ENCODE measurements at places on chromosomes 3 and 15.

DNA sequence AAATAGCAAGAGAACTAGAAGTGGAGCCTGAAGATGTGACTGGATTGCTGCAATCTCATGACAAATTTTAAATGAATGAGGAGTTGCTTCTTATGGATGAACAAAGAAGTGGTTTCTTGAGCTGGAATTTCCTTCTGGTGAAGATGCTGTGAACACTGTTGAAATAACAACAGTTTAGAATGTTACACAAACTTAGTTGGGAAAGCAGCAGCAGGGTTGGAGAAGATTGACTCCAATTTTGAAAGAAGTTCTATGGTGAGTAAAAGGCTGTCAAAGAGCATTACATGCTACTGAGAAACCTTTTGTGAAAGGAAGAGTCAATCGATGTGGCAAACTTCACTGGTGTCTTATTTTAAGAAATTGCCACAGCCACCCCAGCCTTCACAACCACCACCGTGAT, 220.9 kb upstream of the LRRFIP2 start:
- DNase-seq: no peak

- no peak for DNase-seq
These were observed 27.2 kb upstream of the WDR5B start for GRCh38 chr3:122443090-122443489.

- peak; percentile 9 for DNase-seq
These were observed 116.2 kb downstream of the MFSD1 start for GRCh38 chr3:158918008-158918407.

DNA sequence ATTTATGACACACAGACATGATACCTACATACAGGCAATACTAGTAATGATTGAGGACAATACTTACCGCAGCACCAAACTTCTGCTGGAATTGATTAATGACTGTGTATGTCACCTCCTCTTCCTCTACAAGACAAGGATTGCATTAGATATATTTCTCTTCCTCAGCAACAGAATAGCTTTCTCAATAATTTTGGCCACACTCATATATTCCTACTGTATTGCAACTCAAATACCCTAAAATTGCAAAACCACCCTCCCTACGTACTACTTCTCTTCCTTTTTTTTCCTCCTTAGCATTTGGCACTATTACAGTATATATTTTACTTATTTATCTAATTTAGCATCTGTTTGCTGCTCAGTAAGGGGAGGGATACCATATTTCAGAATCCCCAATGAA, 14.8 kb downstream of the EXD1 start:
- no peak for DNase-seq

DNA sequence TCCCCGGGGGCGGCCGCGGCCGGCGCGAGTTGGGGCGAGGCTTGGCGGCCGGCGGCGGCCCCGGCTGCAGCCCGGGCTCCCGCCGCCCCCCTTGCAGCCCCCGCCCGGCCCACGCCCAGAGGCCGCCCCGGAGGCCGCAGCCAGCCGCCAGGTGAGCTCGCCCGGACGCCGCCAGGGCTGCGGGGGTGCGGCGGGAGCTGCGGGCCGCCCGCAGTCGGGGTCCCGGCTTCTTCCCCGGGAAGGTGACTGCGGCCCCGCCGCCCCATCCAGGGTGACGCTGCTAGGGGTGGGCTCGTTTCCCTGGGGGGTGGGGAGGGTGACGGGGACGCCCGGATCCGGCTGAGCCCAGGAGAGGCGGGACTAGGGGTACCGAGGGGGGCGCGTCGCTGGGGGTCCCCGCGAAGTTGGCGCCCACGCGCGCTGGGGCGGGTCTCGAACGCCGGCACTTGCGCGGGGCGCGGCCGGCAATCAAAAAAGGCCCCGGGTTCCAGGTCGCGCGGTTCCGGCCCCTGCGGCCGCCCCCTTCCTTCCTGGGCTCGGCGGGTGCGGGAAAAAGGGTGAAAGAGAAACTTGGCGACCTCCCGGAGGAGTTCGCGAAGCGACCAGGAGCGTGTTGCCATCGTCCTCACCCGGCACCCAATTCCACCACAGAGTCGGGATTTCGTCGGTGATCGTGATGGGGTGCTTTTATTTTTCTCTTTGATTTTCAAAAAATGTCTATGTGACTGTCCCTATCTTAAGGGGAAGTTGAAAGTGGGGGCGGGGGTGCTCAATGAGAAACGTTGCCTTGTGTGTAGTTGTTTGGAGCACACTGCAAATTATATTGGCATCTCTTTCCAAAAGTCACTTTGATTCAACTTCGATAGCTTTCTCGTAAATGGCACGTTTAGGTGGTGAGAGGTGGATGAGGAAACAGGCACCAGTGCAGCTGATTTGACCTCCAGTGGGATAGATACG, 619 bp downstream of the ATXN7 start:
- peak; percentile 28 for DNase-seq

GRCh38 chr3:81743096-81744025, 18.1 kb downstream of the GBE1 start:
- no peak for DNase-seq

- DNase-seq: no peak
These were observed 319.0 kb downstream of the MECOM start for GRCh38 chr3:169344465-169344864.

- no peak for DNase-seq
These were observed 1227.8 kb downstream of the ZPLD1 start for GRCh38 chr3:103662591-103662990.

DNA sequence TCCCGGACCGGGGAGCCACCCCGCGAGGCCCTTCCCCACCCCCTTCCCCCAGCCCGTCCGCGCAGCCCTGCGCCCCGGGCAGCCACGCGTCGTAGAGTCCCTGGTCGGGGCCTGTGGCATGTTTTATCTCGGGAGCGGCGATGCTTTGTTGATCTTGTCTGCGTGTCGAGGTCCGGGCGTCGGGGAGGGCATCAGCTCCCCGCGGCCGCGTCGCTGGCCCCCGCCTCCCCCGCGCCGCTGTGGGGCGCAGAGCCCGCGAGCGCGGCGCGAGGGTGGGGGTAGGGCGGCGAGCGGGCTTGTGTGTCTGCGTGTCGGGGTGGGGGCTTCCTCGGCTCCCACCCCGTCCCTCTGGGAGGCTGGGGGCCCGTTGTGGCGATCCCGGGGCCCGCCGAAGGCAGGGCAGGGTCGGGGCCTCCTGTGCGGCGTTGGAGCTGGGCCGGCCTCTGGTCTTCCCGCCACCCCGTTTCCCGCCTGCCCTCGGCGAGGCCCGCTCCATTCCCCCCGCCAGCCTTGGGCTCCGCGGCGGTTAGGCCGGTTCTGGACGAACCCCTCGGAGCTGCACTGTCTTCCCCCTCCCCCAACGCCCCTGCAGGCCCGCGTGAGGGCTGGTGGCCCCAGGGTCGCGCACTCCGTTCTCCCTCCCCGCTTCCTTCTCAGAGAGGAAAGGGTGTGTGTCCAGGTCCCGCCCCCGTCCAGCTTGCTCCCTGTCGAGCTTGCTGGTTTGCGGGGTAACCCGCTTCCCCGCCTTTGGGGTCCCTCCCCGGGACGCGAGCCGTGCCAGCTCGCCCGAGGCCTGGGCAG, 695 bp downstream of the GMPS start:
- DNase-seq: peak; percentile 51

DNA sequence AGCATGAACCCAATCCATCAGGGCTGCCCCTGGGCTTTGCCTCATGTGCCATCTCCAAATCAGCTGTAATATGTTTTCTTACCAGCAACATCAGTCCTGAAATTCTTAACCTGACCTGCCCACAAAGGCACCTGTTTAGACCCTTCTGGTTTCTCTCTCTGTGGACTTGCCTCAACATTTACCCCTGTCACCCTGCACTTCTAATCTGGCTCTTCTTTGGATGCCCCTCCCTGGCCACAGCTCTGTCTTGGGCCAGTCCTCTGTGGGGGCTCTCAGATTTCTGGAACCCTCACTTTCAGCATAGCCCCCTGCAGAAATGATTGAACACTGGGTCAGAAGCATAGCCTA, 168.7 kb upstream of the STAC start:
- no peak for DNase-seq

GRCh38 chr3:44326019-44326418, 12.5 kb upstream of the TCAIM start:
- DNase-seq: no peak

DNA sequence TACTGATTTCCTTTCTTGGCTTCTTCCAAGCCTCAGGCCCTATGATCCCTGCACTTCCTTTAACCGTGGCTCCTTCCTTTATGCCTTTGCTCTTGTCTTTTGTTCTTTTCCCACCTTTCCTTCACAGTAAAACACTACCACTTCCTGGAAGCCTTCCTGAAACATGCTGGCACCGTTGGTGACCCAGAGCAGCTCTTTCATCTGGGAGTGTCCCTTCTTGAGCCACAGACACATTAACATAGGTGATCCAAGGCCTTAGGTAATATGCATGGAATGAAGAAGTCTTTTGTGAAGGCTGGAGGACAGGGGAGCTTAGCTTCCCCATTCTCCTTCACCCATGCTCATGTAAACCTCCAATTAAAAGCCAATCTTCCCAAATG, 39.4 kb downstream of the AMOTL2 start:
- no peak for DNase-seq

- DNase-seq: no peak
These were observed 423 bp downstream of the CHAC1 start for GRCh38 chr15:40953713-40954074.

- no peak for DNase-seq
These were observed 17.8 kb downstream of the CDV3 start for GRCh38 chr3:133591271-133591742.

DNA sequence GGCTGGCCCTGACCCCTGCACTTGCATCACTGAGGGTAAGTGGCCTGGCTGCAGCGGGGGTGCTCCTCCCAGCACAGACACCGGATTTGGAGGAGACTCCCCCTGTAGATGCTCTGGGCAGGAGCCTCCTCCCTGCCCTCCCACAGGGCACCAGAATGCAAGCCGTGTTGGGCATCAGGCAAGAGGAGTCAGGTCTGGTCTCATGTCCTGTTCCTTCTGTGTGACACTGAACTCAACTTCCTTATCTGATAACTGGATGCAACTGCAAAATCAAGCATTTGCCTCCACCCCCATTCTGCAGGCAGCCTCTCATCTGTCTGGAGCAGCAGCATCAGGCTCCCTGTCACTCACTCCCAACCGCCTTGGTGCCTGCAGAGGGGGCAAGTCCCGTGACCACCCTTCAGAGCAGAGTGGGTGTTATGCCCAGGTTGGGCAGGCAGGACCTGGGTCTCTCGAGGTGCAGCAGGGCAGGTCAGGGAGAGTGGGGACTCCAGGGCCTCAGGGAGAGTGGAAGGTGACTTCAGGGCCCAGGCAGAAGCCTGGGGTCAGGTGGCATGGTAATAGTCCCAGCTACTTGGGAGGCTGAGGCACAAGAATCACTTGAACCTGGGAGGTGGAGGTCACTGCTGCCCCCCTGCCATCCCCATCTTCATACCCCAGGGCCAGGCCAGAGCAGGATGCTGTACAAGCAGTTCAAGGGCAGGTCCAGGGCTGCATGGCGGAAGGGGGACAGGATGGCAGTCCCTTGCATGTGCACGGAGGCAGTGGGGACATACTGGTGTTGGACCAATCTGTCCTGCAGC, 10.5 kb upstream of the RPL29 start:
- no peak for DNase-seq

DNA sequence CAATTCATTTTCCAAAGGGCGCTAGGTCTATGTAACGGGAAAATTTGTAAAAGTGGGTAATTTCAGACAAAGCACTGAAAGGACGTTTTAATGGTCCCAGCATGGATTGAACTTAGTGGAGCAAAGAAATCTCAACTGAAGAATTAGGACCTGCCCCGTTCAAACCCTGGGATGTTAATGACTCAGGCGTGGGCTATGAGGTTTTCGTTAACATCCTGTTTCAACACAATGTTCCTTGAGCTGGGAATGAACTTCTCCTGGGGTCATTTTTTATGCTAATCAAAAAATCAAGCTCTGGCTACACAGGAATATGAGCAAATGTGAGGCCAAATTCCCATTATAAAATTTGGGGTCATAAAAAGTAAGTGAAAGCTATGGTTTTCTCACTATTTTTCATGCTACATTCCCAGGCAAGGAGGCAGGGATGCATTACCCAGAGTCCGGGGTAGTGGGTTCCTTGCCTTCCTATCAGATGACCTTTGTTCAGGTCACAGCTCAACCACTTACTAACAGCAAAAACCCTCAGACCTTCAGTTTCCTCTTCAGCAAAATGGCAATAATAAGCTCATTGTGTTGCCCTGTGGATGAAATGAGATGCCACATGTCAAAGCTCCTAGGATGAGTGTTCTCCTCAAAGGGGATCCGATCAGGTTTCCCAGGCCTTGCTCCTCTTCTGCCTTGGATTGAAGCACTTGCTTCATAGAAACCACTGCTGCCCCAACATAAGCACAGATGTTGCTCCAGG, 271.4 kb downstream of the ARRDC4 start:
- no peak for DNase-seq

GRCh38 chr3:187830181-187830580, 84.9 kb upstream of the BCL6 start:
- no peak for DNase-seq

- DNase-seq: no peak
These were observed 901.7 kb downstream of the PLOD2 start for GRCh38 chr3:145259166-145259880.

DNA sequence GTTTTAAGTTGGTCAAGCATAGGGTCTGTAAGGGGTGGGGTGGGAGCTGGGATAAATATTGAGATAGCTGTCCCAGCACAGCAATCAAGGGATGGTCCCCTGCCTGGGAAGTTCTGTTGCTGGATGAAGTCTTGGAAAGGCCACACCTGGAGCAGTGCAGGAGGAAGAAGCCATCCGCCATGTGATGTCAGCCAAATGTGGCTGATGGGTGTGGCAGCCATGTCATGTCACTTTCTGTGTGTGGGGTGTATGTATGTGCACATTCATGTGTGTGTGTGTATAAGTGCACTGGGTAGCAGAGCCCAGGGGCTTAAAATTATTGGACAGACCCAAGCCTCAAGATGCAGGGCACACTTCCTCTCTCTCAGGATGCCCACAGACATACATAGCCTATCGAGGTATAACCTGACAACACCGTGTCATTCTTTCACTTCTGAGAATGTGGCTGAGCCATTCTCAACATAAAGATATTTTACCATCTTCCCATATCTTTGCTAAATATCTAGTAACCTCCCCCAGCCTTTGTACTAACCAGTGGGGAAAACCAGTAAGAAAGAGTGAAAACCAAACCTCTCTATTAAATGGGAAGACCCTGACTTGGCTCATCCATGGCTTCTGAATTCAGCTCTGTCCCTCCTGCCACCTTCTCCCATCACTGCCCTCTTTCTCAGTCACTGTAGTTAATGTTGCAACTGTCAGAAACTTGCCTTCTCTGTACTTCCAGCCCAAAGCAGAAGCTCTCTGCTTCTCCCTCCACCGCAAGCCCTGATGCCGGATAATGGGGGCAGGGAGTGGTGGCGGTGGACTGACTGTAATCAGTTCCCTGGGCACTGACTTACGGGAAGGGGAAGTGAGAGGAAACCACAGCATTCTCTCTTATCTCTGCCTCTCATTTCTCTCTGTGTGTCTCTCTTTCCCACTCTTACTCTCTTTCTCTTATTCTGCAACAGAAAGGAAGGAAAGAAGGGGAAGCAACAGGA, 11.2 kb downstream of the TNFSF10 start:
- peak; percentile 23 for DNase-seq

GRCh38 chr3:124741027-124741426, 10.8 kb downstream of the UMPS start:
- DNase-seq: no peak

DNA sequence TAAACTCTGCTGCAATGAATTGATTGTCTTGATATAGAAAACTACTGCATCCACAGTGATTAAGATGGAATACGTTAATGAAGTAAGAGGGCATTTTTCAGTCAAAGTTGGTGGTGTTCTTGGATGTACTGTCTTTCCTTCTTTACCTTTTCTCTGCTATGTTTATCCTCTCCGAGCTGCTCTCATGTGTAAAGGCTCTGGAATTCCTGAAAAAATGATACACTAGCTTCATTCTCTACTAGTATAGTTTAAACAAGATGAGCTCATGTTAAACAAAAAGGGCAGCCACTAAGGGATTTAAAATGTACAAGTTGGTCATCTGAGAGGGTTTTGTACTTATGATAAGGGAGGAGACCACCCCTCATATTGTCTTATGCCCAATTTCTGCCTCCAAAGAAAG, 504.6 kb upstream of the NECTIN3 start:
- DNase-seq: no peak

All from NK-92 treated with Interleukin-12 subunit alpha and Interleukin-12 subunit beta, amount 100 ng/mL, for 24 hours (cell line).